ENCODE measurements at places on chromosomes 11 and 22. TPM values are rescaled to one million over a fixed set of nuclear protein-coding genes. Genes with fewer than 3 reads are reported as not detected.

The HSCB gene
- 22.0 TPM for polyA plus RNA-seq

The ALKBH3 gene
- polyA plus RNA-seq: 33.3 TPM

The PHF21A gene
- polyA plus RNA-seq: 52.2 TPM

The HEPACAM gene
- 2.1 TPM for polyA plus RNA-seq

The HBG2 gene
- 2,868 TPM for polyA plus RNA-seq

GRCh38 chr11:5266609-5267008 is 3.1 kb downstream of the HBE1 start:
- DNase-seq: no peak

DNA sequence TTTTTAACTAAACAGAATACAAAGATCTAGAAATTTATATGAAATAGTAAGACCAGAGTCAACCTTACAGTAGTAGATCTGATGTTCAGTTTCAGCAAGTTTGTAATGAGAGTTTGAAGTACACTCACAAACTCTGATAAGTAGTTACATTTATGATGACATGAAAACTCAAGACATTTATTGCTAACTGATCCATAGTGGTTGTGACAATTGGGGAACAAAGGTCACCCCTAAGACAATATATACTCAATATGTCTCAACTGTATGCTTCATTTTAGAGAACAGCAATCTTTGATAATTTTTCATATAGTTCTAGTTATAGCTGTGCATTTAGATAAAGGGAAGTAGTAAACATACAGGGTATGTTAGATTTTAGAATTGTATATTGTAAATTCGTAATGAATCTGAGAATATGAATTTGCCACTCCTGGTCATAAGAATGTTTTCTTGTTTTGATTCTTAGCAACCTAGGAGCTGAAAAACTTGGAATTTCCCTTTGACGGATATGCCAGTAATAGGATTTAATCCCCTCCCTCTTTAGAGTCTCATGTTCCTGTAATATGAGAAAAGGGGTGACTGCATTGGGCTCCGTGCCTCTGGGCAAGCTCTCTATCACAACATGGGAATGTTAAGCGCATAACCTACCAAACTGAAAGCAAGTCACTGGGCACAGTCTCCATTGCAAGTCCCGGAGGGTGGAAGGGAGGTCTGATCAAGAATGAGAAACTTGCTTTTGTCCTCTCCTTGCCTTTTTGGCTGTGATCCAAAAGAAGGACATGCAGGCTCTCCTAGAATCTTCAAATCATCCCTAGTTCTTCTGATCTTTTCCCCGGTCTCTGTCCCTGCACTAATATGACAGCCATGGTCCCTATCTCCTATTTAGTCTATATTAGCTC is 11.4 kb downstream of the OR10D3 start:
- no peak for DNase-seq

GRCh38 chr11:45646275-45646927 is 19.0 kb downstream of the CHST1 start:
- no peak for DNase-seq

GRCh38 chr11:15941206-15941770 is 415.1 kb downstream of the SOX6 start:
- no peak for DNase-seq

DNA sequence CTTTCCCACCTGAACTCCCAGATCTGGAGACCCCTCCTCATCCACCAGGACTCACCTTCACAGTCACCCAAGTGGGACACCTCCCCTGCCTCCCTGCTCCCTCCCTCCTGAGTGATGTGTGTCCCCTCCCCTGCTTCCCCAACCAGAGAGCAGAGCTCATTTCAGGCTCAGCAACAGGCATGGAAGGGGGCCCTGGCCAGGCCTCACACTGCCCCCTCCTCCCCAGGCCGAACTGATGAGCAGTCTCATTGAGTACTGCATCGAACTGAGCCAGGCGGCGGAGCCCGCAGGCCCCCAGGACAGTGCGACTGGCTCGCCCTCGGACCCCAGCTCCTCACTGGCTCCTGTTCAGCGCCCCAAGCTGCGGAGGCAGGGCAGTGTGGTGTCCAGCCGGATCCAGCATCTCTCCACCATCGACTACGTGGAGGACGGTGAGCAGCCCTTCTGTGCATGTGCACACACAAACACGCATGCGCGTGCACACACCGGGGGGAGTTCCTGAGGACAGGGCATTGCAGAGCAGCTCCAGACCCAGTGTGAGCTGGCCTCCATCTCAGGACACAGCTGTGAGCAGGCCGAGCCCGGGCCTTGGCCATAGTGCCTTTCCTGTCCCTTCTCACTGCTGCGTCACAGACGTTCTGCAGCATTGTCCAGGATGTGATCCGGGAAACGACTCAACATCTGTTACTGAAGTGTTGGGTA is 17.8 kb upstream of the NEAT1 start:
- DNase-seq: no peak

DNA sequence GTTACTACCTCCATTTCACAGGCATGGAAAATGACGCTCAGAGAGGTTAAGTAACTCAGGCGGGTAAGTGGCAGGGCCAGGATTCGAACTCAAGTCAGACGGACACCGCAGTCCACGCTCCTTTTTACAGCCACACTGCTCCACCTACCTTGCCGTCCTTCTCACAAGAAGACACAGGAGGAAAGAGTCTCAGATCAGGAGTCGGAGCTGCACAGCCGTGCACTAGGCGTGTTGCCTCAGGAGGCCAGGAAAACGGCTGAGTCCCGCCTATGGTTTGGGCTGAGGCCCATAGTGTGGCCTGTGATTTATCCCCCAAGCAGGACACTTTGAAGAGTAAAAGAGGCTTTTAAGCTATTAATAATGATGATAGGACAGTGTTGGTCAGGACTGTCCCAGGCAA is 44.7 kb upstream of the CD5 start:
- no peak for DNase-seq

DNA sequence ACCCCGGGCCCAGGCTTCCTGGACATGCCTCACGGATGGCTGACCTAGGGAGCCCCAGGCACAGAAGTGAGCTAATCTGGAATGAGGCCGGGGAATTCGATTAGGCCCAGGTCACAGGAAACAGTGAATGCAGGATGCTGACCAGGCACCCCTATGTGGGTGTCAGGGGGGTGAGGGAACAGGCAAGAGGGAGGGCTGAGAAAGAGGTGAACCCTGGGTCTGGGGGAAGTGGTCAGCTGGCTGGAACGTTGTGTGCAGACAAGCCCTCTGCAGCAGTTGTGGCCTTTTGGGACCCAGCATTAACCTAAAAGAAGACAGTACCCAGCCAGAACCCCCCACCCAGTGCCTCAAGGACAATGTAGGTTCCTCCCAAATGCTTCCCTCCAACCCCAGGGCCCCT is 8.1 kb downstream of the SERHL2 start:
- no peak for DNase-seq

- no peak for DNase-seq
Observed at GRCh38 chr11:78230161-78230877, 41.6 kb downstream of the USP35 start.

GRCh38 chr11:59602432-59602831 is 13.1 kb downstream of the OSBP start:
- no peak for DNase-seq

DNA sequence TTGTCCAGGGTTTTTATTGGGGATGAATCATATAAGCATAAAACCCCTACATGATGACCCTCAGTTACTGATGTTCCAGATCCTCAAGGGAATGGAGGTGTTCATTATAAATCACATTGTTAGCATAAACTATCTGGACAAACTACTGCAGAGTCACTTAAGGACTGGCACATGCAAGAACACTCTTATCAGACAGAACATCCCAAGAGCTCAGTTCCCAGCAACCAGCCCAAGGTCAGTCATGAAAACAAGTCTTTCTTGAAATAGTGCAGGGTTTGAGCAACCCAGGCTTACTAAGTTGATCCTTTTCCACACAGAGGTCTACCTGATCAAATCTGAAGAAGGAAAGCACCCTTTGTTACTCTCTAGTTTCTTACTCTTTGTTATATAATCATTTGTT is 13.5 kb upstream of the PTS start:
- no peak for DNase-seq

Measured in right renal pelvis (tissue), 4 donors.